ENCODE measurements at places on chromosomes 7 and 10.

DNA sequence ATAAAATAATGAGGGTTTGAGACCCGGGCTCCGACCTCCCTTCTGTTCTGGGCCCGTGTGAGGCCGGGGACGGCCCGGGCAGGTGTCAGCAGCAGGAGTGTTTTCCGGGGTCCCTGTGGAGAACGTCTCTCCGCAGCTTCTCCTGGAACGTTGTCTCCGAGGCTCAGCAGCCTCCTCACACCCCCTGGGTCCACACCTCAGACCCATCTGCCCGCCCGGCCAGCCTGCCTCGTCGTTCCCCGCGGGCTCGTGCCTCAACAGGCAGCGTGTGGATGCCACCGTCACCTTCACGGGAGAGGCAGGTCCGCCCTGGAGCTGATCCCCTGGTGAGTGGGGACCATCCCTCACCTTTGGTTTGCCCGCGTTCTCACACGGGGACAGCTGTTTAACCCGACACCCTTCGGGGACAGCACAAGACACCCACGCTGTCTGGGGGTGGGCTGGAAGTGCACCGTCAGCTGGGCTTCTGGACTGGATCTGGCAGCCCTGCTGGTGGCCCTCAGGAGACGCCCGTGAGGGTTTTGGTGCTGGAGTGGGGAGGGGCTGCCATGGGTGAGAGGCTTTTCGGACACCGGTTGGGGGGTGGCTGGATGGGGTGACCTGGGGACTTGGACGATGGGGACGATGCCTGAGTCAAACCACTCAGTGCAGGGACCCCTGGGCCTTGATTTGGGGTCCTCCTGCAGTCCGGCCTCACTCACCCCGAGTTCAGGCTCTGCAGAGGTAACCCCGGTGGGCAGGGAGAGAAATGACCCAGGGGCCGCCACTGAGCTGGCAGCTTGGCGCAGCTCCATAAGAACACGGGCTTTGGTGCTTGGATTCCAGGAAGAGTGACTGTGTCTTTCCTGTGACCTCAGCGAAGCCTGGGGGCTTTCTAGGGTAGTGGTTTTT, 131.7 kb downstream of the DNAJB6 start:
- DNase-seq: no peak

- DNase-seq: no peak
These were observed 28.7 kb downstream of the KLF6 start for GRCh38 chr10:3756360-3756740.

DNA sequence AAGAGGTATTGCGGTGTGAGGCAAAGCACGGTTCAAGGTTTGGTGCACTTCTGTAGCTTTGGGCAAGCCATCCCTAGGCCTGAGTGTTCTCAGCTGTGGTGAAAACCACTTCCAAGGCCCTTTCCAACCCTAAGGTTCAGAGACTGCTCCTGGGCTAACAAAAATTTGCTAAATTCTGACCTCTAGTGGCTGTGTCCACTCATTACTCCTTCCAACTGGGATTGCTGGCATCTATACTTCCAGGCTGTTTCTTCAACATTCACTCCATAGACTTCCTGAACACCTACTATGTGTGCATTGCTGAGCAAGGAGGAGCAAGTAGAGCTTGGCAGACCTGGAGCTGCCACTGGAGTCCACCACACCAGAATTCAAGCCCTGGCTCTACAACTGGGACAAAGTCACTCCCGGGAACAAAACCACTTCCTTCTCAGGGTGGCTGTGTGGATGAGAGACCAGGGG, 29.3 kb upstream of the SH3PXD2A start:
- DNase-seq: no peak

DNA sequence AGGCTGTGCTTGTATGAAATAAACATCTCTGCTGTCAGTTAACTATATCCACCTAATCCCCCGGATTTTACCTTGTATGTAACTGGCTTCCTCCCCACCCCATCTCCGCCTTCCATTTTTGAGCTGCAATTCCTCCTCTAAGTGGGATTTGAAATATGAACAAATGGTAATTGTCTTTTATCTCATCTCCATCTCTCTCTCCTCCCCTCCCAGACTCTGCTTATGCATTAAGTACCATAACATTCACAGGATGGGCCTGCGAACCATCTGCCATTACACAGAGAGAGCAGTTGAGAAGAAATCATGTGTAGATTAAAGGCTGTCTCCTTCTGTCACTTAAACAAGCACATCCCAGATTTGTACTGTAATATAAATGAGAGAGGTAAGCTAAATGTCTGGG, 1169.9 kb downstream of the TYW1 start:
- DNase-seq: no peak

GRCh38 chr7:23380961-23381360, 81.8 kb downstream of the MALSU1 start:
- DNase-seq: no peak

GRCh38 chr10:103947799-103948516, 19.0 kb upstream of the SLK start:
- no peak for DNase-seq

GRCh38 chr10:43352951-43353350, 18.5 kb upstream of the FXYD4 start:
- DNase-seq: no peak

- peak; percentile 81 for DNase-seq
These were observed 4.1 kb upstream of the PLAU start for GRCh38 chr10:73906524-73907447.

DNA sequence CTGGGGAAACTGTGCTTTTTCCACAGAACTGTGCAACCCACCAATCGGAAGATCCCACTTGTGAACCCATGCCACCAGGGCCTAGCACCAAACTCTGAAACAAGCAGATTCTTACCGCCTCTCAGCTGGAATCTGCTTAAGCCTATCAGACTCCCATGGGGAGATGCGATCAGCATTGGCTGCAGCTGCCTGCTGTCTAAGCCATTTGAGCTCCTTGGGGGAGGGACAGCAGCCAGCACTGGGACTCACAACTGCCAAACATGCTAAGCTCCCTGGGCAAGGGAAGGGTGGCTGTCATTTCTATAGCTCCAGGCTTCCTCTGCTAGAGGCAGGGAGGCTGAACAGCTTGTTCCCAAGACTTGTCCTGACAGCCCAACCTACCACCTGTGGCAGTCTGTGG, 283.8 kb downstream of the CDK14 start:
- peak; percentile 67 for DNase-seq

- no peak for DNase-seq
These were observed 264.3 kb downstream of the AUTS2 start for GRCh38 chr7:69862413-69863064.

DNA sequence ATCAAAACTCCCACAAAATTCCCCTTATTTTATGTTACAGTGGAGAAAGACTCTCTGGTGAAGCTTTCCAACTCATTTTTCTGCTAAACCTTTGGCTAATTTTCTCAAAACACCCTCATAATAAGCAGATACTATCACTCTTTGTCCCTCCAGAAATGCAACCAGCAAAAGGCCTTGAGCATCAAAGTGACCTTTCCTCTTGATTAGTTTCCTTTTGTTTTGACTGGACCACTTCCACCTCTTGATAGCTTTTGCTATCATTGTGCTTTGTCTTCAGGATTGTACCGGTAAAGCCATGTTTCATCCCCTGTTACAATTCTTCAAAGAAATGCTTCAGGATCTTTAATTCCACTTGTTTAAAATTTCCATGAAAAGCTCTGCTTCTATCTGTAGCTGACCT, 115.1 kb upstream of the SLC13A1 start:
- DNase-seq: no peak

GRCh38 chr10:4077804-4078203, 292.8 kb upstream of the KLF6 start:
- DNase-seq: no peak

DNA sequence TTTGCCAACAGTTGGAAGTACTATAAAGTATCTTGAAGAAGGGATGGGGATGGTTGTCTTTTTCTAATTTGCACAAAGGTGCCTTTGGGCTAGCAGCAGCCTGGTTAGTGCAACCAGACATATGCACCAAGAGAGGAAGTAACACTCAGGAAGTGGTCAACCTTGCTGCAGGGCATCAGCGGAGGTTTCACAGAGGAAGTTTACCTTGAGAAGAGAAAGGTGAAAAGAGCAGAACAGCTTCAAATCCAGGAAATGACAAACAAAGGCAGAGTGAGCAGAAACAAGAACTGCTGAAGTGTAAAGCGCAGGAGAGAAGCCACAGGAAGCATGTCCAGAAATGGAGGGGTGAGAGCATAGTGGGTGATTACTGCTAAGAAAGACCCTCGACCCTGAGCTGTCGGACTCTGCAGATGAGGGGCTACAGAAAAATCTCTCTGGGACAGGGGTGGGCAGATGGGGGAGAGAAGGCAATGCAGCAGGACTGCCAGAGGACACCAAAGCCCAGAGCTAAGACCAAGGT, 66.9 kb downstream of the STK17A start:
- no peak for DNase-seq

GRCh38 chr10:71970869-71971268, 6.7 kb downstream of the CHST3 start:
- no peak for DNase-seq

DNA sequence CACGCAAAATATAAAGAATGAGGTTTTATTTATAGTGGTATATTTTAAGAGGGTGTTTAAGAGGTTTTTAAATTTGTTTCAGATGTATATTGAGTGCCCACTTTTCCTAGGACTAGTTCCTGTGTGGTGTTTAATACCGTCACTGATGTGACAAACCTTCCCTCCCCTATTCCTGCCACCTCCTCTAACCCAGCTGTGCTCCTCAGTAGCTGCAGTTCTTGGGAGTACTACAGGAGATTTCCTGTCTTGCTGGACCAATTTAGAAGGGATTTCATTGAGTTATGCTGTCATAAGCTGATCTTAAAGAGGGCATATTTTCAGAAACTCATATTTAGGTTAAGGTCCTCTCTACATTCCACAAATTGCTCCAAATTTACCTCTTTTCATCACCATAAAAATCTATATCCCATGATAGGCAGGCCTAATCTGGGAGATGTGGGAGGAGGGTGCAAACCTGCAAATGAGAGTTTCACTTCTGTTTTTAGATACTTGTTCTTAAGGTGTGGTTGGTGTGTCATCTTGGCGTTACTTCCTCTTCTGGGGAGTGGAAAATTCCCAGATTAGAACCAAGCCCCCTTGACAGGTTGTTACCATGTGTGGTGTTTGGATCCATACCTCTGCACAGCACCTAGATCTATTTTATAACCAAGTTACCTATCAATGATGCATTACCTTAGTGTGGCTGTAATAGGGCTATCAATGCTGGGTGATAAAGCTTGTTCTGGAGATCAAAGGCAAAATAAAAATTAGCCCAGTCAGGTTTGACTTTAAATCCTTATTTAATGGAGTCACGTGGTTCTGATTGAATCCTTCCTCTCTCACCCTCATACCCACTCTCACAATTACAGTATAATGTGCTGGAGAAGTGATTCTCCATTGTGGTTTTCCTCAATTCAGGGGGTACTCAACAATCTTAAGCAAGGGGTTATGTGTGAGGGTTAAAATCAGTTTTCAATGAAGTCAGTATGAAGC, 141.1 kb downstream of the CDK14 start:
- DNase-seq: no peak

All from Right ventricle myocardium inferior (tissue), 1 donor.